ENCODE measurements at places on chromosomes 5 and 9.

GRCh38 chr9:107213561-107214028 lies 69.5 kb upstream of the RAD23B start:
- DNase-seq, result peak; percentile 31

GRCh38 chr5:65893749-65894430 lies 32.5 kb upstream of the ERBIN start:
- DNase-seq, result no peak

DNA sequence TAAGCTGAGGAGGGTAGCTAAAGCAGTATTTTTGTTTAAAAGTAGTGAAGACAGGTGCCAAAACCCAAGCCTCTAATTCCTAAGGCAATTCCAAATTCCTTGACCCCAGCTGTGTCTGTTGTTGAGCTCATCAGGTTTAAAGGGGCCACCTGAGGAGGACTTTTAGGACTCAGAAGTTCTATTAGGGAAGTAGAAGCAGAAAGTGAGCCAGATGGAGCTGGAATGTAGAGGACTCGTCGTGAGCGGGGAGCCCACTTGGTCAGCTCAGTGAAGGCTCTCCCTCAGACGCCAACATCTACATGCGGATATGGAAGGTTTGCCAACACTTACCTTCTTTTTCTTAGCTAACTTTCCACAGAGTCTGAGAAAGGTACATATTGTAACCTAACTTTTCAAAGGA lies 102.8 kb downstream of the PLPPR1 start:
- DNase-seq, result no peak

DNA sequence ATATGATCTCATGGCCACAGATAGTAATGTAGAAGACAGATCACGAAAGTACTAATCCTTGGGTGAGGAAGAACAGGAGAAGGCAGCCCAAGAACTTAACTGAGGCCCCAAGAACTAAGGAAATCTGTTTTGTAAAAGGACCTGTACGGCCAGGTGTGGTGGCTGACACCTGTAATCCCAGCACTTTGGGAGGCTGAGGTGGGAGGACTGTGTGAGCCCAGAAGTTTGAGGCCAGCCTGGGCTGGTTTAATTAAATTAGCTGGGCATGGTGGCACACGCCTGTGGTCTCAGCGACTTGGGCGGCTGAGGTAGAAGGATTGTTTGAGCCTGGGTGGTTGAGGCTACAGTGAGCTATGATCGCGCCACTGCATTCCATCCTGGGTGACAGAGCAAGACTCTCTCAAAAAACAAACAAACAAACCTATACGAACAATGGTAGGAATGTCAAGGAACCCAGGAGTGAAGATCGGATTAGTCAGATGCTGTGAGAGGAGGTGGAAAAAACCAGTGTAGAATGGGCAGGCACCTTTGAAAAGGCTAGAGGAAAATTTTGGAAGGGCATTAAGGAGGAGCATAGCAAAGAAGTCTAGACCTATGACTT lies 283.8 kb upstream of the DMRT1 start:
- DNase-seq, result no peak

DNA sequence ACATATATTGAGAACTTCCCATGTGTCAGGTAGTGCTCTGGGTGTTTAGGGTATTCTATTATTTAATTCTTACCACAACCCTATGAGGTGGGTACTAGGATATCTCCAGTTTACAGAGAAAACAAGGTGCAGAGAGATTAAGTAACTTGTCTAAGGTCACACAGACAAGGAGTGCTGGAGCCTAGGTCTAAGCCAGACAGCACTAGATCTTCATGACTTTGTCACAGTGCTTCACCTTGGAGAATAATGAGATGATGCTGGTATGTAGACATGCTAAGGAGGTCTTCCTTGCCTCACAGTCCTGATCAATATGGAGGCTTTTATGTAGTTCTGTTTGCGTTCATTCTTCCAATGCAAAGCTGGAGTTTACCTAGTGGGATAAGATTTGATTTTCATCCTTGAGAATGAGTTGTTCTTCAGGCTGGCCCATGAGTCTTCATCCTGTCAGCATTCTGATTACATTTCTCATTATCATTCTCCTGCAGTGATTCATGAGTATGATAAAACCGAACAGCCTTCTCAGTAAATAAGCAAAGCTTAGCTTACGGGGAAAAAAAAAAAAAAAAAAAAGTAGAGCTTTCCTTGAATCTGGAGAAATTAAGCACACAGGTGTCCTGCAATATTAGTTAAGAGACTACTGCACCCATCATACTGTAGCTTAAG lies 176.3 kb downstream of the C9orf152 start:
- DNase-seq, result no peak
